Stimulated activated CD4-positive, alpha-beta T cell treated with anti-CD3 and anti-CD28 coated beads, Interleukin-1b, Interleukin-23, amount 100 ng/mL, for 1 hour (primary cell): ENCODE measurements at places on chromosomes 5 and 9.

DNA sequence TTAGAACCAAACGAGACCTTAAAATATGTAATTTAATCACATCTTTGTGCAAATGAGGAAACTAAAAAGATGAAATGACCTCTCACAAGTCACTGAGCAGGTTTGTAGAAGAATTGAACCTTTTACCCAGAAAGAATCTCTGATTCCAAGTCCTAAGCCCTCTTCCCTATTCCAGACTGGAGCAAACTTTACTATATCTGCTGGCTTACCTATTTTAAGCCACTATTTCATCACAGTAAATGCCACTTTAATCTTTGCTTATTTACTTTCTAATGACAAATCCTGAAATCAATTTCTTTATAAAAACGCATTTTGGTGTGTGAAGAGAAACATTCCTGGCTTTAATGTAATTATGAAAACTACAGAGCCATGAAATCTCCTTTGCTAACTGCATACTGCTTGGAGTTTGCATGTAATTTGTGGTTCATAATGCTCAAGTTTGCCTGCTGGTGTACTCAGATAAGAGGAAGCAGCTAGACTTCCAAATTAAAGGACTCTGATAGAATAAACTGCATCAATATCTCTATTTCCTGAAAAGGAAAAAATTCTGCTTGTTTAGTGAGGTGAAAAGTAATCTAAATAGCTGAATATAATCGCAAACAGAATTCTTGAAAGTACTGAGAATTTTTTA lies 121.2 kb downstream of the RAB3C start:
- DNase-seq: no peak

DNA sequence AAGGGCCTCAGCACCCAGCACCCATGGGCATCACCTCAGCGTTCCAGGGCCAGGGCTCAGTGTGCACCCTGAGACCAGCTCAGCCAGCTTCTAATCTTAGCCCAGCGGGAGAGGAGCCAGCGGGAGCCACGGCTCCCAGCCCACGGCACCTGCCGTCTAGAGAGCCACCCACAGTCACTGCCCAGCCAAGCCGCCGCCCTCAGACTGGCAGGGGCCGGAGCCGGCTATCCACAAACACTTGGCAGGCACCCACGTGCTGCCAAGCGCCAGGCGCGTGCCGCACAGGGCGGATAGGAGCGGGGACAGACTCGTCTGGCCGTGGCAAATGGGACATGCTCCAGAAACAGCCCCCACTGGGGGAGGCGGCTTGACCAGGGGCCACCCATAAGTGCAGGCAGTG lies 18.6 kb downstream of the BRD3 start:
- no peak for DNase-seq

- no peak for DNase-seq
Observed at GRCh38 chr9:128928624-128929023, 7.8 kb downstream of the PHYHD1 start.

DNA sequence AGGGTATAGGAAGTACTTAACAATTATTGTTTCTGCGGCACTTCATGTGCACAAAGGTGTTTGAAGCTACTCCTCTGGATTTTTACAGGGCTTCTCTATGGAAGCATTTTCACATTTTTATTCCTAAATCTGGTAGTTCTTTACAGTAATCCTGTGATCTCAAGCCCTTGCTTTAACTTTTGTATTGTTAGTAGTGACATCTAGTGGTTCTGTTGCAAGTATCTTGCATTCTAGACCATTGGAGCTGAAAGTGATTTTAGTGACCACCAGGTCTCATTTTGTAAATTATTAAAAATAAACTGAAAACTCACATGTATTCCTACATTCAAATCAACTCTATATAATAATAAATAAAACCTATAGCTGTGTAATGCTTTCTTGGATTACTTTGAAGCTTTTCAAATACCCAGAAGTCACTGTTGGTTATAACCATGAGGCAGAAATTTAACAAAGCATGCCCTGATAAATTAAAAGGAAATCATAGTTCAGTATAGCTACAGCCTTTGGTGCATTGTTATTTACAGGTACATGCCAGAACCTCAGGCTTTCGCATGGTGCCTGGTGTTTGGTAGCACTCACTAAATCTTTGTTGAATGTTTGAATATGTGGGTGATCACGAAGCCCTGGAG lies 18.9 kb downstream of the RPS23 start:
- no peak for DNase-seq

DNA sequence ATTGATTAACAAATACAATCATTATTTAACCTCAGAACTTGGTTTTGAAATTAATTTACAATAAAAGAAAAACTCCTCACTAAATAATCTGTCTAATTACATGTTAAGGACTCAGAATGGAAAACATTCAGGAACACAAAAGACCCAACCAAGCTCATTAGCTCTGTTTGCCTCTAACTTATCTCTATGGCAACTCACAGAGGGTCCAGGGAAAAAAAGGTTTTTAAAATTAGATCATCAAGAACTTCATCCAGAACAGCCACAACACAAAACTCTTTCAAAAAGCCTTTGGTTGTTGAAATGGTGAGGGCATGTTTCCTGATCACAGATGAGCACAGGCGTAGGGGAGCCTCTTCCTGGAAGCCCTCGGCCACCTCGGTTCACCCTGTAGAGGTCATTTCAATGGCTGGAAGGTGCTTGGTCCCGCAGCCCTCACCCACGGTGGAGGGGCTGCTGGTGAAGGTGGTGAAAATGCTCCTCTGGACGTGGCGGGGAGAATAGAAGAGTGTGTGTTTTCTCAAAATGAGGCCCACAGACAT lies 17.2 kb upstream of the TCF7 start:
- no peak for DNase-seq

DNA sequence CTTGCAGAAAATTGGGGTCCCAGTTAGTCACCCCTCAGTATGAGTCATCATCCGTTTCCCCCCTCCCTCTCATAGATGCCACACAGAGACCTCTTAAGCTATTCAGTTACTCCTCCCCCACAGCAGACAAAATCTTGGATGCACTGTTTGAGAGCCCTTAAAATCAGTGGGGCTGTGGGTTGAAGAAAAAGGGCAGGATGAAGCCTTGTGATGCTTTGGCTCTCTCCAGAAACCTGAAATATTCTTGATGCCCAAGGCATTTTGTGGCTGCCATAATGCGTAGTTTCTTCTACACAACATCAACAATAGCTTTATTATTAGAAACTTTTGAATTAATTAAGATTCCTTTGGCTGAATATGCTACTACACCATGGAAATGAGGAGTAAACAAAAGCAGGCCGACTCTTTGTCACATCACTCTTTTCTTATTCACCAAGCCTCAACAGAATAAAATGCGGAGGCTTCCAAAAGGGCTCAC lies 133.8 kb downstream of the MRPS30 start:
- DNase-seq: no peak

DNA sequence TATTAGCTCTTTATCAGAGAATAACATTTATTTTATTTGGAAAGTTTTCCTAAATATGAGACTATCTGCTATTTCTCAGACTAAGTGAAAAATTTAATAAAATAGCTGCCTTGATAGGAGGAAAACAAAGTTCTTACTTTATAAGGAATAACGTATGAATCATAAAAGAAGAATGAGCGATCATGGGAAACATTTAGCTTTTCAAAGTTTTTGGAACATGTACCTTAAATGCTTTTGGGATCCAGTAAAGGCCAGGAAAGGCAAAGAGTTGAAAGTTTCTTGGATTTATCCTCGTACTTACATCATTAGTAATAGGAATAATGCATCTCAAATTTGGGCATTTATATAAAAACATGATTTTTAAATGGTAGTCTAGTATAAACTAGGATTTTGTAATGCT lies 19.4 kb downstream of the OGN start:
- DNase-seq: no peak

DNA sequence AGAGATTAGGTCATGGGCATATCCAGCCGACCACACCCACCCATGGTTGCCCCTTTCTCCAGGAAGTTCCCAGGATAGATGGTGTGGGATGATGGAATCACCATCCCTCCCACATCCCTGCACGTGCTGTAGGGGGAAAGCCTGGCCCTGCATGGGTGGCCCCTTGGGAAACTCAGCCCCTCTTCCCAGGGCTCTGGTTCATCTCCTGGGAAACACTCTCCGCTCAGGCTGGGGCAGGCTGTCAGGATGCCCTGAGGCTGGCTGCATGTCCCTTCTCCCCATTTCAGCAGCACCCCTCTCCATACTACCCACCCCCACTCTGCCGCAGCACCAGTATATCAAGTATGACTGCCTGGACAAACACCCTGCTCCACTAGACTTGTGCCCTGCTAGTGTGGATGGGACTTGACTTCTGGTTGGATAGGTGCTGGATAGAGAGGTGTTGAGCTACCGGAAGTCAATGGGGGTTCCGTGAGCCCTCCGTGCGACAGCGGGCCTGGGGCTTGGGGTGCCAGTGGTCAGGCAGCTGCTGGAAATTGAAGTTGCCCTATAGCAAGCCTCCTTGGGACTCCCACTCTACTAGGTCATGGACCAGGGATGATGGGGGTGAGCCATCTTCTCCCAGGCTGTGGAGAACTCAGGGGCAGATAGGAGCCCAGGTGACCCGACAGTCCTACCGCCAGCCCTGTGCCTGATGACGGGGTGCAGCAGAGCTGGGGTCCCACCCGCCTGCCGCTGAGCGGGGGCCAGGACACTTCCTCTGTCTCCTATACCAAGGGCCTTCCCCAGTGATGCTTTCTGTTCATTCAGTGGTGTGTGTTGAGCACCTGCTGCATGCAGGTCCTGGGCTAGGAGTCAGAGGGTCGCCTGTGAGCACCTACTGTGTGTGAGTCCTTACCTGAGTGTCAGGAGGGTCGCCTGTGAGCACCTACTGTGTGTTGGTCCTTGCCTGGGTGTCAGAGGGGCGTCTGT lies 69.4 kb upstream of the COL5A1 start:
- no peak for DNase-seq

- DNase-seq: no peak
Observed at GRCh38 chr5:151056379-151057325, 24.2 kb downstream of the TNIP1 start.

GRCh38 chr5:99587983-99588382 lies 659.2 kb upstream of the CHD1 start:
- no peak for DNase-seq

- DNase-seq: no peak
Observed at GRCh38 chr9:105172436-105172835, 72.0 kb upstream of the SLC44A1 start.
